Cortex of kidney (tissue), 1 donor: ENCODE measurements at places on chromosomes 6 and 20.

DNA sequence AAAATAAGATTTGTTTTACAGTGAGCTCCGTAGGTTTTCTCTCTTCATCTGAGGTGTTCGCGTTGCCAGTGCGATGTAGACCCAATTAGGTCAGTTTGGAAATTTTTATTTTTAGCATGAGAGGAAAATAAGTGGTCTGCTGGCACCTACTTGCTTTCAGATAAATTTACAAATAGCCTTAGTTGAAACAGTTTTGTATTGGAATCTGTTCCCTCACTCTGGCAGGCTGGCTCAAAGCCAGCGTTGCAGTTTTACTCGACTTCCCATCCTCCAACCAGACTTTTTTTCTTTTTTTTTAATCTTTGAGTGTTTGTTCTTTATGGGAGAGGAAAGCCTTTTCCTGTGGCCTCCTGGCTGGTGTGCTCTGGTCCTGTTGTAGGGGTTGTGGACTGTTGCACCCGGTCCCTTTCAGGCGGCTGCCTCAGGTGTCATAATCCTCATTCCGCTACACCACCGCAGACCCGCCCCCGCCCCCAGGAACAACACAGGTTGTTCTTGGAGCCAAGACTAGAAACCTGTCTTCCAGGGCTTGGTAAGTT is 46.7 kb downstream of the TIAM2 start:
- DNase-seq = no peak

GRCh38 chr6:34226731-34227586 is 9.7 kb upstream of the HMGA1 start:
- no peak for DNase-seq

- no peak for DNase-seq
Measured at GRCh38 chr6:33132081-33132524, 56.3 kb downstream of the HLA-DPB1 start.

- DNase-seq = no peak
Measured at GRCh38 chr6:43990627-43991619, 136.3 kb downstream of the MRPL14 start.

DNA sequence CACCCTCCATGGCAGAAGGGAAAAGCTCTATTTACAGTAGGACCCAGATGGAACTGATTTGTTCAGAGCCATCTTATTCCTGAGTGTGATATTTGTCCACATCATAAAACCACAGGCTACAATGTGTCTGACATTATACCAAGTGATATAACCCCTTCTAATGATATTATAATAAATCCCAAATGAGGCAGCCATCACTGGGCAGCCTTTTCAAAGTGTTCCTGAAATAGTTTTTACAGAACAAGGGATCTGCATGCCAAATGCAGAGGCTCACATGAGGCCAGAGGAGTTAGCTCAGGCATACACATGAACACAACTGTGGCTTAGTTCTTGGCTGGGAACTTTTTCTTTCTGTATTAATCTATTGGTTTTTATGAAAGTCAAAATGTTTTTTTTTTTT is 207.7 kb downstream of the MAFB start:
- no peak for DNase-seq

DNA sequence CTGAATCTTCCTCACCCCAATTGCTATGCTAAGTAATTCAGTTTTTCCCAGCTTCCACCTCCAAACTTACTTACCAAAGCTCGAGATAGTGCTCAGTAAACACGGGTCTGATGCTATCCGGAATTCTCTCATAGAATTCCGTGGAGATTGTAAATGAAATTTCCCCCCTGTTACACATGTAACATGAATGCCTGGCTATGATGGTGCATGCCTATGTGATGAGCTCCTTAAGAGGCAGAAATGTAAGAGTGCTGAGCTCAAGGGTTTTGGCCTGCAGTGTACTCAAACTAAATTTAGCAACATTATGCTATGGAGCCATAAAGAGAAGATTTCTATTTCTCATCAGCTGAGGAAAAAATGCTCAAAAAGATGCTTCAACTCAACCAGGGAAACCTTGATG is 133.4 kb upstream of the FUT9 start:
- DNase-seq = no peak

- DNase-seq = no peak
Measured at GRCh38 chr6:167141667-167142432, 15.9 kb downstream of the GPR31 start.

- no peak for DNase-seq
Measured at GRCh38 chr6:128305976-128306375, 214.4 kb downstream of the PTPRK start.

- no peak for DNase-seq
Measured at GRCh38 chr6:35972471-35973367, 51.7 kb downstream of the SLC26A8 start.

- no peak for DNase-seq
Measured at GRCh38 chr6:125741336-125741735, 8.1 kb upstream of the HEY2 start.

GRCh38 chr6:34517966-34518365 is 38.2 kb downstream of the SPDEF start:
- no peak for DNase-seq

GRCh38 chr6:89951574-89952104 is 57.4 kb downstream of the GJA10 start:
- DNase-seq = no peak

- no peak for DNase-seq
Measured at GRCh38 chr6:119079283-119079809, 882 bp upstream of the FAM184A start.

- no peak for DNase-seq
Measured at GRCh38 chr20:21398109-21399004, 1.0 kb upstream of the NKX2-4 start.

DNA sequence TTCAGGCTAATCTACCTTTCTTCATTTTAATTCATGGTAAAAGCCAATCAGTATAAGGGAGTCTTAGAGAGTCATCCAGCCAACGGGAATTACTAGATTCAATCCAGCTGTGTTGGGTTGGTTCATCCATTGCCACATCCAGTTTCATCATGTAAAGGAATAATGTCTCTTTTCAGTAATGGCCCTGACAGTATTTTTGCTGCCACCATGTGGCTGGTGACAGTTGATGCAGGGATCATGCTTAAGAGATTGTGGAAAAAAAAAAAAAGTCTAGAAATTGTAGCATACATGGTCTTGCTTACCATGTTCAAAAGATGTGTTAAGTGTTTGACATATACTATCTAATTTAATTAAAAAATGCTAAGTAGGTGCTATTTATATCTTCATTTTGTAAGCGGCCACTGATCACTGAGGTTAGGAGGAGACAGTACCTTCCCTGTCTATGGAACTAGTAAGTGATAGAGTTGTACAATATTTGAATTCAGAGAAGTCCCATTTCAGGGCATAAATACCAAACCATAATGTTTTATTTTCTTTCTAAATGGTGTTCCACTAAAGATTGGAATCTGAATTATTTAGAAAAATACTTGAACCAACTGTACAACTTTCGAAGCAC is 135.9 kb downstream of the KHDRBS2 start:
- DNase-seq = no peak

- DNase-seq = no peak
Measured at GRCh38 chr6:336159-337114, 44.1 kb downstream of the DUSP22 start.

- DNase-seq = no peak
Measured at GRCh38 chr6:17389274-17389847, 4.0 kb upstream of the CAP2 start.

DNA sequence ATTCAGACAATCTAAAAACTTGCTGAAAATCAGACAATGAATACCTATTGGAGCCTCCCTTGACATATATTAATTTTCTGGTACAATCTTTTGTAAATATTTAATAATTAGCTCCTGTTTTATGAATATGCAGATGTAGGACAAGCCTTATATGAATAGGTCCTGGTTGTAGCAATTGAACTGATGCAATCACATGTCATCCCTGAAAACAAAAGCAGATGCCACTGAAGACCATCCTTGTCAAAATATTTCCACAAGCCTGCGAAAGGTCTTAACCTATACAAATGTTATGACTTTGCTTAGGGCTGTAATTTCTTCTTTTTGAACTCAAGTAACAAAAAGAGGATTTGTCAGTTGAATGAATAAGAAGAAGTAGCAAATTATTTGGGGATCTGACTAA is 722.1 kb downstream of the EYS start:
- no peak for DNase-seq

- no peak for DNase-seq
Measured at GRCh38 chr6:165616116-165616515, 46.9 kb downstream of the PDE10A start.

GRCh38 chr6:169976301-169977081 is 225.1 kb downstream of the ERMARD start:
- DNase-seq = no peak

GRCh38 chr6:80922916-80923455 is 816.5 kb downstream of the BCKDHB start:
- DNase-seq = no peak

GRCh38 chr6:74409447-74409846 is 713.4 kb downstream of the CD109 start:
- DNase-seq = no peak

DNA sequence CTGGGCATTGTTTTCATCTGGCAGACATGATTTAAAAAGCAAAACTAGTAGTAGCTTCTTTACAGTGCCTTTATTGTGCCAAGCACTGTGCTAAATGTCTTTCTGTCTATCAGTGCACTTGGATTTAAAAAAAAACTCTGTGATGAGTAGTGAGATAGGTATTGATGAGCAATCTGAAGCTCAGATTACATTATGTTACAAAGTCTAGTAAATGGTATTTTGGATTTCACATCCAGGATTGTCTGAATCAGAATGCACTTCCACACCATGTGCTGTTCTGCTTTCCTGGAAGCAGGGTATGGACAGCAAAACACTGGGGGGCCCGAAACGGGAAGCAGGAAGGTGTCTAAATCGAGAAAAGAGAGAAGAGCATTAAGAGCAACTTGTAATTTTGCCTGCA is 103.4 kb upstream of the CCN2 start:
- no peak for DNase-seq

- no peak for DNase-seq
Measured at GRCh38 chr20:61056627-61057442, 195.2 kb upstream of the CDH4 start.

DNA sequence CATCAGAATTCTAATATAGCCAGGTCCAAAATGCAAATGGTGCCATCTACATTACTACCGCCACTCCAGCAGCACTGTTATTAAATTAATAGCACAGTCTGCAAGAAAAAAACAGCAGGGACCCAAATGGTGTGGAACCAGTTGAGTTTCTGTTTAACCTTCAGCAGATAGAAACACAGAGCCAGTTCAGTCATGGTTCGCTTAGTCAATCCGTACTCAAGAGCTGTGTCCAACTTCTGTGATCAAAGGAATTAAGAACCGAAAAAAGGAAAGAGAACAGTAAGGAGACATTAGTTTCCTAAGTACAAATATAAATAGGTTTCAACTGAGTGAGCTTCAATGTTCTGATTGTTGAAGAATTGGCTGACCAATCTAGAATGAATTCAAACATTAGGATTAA is 107.7 kb downstream of the TRDN start:
- DNase-seq = no peak

DNA sequence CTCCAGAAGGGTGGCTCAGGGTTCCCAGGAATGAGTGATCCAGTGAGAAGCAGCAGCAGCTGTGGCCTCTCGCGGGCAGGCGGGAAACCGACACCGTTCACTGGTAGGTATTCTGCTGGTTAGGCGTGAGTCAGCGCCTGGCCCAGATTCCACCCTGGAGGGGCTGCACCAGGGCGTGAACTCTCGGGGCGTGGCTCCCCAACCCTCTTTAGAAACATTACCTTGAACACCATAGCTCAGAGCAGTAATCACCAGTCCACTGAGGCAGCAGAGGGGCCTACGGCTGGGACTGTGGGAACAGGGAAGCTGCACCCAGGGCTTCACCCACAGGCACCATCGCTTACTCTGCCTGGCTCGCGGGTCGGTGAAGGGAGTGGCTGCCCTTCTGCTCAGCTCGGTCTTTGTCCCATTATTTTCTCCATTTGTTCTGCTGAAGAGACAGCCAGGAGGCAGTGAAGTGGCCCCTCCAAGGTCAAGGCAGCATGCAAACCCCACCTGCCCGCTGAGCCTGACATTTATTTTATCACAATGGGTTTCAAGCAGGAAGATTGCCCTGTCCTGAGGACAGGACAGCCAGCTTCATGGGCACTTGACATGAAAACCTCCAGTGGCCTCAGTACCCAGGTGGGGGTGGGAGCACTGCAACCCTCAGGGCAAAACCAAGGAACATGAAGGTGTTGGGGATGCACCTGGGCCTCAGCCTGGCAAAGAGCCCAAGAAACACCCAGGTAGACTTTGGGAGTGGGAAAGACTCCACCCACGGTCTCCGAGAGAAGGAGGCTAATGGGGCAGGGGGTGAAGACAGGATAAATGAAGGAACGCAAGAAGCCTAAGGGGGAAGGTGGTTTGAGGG is 51.0 kb upstream of the CD93 start:
- no peak for DNase-seq

DNA sequence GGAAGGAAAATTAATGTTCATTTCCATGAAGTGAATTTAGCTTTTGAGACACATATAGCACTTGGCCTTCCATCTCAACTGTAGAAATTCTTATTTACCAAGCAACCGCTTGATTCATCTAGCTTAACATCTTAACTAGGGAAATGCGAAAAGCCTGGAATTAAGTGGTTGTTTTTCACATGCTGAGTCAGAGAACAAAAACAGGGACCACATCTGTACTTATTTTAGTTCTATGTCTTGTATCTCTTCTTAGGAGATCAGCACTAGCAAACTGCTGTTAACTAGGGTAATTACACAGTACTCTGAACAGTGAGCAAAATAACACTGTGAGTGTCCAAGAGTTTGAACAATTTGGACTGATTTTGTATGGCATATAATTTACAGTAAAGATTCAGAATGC is 590.9 kb upstream of the NRSN1 start:
- no peak for DNase-seq

DNA sequence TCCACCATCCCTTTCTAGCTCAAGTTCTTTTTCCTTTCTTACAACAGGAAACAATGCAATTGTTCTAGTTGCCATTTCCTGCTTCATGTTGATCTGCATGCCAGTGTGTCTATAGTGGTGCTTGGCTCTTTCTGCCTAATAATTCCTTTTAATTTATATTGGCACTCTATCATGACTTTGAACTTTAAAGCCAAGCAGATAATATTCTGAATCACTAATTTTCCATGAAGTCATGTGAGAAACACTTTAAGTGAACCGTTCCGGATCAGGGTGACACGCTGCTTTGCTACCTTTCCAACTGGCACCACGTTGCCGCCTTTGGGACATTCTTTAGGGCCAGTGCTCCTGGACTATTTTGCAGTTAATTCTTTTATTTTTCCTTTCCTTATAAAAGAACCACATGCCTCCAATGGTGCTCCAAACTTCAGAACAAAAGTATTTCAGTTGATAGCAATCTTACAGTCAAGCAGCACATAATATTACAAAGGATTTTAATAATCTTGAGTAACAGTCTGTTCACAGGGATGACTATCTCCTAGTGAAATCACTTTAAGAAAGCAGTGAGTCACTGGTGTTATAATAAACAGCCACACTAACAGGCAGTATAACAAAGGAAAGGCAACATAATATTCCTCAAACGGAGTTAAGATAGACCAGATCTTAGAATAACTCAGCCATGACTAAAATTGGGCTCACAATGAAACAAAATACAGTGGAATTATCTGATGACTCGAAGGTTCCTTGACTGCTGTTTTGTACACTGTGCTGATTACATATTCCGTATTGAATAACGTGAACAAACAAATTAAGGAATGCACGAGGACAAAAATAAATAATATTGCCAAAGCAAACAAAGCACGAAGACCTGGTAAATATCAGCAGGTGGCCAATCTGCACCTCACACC is 19.0 kb upstream of the BLOC1S5 start:
- no peak for DNase-seq

GRCh38 chr20:20490673-20491072 is 122.8 kb downstream of the INSM1 start:
- DNase-seq = no peak
